ENCODE measurements at places on chromosomes 13 and 19.

- DNase-seq: no peak
Measured at GRCh38 chr13:36709136-36709890, 35.5 kb downstream of the SERTM1 start.

GRCh38 chr13:37475966-37476365 is 122.6 kb downstream of the POSTN start:
- no peak for DNase-seq

DNA sequence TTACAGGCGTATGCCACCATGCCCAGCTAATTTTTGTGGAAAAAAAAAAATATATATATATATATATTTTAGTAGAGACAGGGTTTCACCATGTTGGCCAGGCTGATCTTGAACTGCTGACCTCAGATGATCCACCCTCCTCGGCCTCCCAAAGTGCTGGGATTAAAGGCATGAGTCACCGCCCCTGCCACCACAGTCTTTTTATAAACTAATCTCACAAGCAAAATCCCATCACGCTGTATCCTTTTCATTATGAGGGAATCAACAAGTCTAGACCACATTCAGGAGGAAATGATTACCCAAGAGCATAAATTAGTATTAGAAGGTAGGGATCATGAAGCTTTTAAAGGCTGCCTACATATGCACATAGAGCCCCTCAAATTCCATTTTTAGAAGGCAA is 210.6 kb upstream of the NBEA start:
- DNase-seq: no peak

DNA sequence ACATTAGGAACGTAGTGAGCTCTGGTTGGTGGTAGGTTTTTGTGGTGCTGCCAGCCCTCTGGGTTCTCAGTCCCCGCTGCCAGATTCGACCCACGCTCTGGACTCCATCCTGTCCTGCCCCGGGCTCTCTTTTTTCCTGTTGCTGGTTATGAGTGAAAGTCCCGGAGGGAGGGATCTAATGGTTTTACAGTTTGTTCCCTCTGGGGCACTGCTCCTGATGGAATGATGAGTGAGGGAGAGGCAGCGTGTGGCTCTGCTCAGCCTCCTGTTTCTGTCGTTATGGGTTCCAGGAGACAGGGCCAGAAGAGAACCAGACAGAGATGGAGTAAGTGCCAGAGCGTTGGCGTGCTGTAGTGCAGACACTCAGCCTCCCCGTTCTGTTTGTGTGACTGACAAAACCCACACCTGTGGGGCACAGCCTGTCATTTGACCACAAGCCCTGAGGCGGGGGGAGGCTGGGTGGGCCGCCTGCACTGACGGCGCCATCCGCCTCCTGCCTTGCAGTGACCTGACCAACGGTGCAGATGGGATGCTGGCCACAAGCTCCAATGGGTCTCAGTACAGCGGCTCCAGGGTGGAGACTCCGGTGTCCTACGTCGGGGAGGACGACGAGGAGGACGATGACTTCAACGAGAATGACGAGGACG is 18.3 kb downstream of the ATP4B start:
- DNase-seq: no peak

DNA sequence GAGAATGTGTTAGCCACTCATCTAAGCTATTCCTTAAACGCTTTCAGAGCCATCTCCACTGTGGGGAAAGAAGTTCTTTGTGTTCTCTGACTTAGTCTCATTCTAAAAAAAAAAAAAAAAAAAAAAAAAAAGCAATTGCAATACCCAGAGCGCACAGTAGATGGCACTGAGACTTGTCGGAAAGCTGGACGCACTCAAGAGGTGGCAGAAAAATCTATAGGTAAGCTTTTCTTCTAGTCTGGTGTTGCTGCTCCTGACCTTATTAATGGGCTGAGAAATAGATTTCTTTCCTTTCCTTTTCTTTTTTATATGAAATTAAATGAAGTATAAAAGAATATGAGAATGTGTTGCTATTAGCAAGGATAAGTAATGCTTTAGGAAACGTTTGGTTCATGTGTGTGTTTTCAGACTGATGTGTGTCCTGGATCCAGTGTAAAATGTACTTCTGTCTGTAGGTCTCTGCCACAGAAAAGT is 4.7 kb upstream of the GJB2 start:
- no peak for DNase-seq

GRCh38 chr19:16210168-16210567 is 12.5 kb downstream of the AP1M1 start:
- no peak for DNase-seq

GRCh38 chr19:38245826-38246498 is 10.2 kb downstream of the PPP1R14A start:
- DNase-seq: no peak

DNA sequence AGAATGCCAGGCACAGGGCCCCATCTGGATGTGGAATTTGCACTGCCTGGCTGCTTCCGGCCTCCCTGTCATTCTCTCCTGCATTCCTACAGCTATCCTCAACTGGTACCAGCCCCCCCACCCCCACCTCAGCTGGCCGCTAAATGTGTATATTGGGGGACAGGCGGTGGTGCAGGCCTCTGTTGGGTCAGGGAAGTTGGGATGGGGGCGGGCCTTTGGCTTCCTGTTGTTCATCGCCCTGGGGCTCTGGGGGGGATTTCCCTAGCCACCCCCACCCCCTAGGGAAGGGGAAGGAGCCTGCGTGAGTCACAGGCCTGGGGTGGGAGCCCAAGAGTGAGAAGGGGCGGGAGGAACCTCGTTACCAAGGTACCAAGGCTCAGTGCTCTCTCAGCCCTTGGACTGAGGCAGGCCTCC is 10.6 kb downstream of the POU2F2 start:
- DNase-seq: no peak

GRCh38 chr19:32189956-32190706 is 155.3 kb upstream of the ZNF507 start:
- DNase-seq: no peak

- DNase-seq: no peak
Measured at GRCh38 chr19:14433554-14434501, 722 bp downstream of the PKN1 start.

DNA sequence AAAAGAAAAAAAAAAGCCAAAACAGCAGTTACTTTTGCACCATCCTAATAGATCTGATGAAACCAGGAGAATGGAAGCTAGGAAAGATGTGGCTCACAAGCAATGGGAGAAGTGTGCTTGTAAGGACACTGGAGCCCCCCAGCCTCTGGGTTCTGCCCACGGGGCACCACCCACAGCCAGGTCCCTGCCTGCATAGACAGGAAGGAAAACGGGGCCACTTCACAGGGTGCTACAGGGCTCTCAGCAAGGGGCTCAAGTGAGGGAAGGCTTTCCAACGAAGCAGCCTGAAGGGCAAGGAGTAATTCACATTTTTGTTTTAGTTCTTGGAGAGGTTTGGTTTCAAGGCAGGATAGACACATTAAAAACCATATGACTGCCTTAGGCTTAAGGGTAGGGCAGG is 42.7 kb downstream of the BRD4 start:
- no peak for DNase-seq

- DNase-seq: no peak
Measured at GRCh38 chr13:100988921-100989320, 314.3 kb upstream of the TMTC4 start.

DNA sequence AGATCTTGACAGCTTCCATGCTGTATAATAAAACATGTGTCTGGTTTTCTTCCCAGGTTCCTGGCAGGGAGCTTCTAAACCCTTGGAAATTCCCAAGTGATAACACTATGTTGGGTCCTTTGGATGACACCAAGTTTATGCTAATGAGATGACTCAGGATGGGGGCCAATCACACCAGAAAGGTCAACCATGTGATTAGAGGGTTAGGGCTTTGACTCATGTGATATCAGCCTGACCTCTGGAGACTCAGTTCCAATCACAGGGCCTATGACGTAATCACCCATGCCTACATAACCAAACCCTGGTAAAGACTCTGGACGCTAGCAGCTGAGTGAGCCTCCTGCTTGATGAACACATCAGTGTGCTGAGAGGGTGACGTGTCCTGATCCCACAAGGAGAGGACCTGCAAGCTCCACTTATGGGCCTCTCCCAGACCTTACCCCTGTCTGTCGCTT is 203.6 kb downstream of the DCLK1 start:
- no peak for DNase-seq

- no peak for DNase-seq
Measured at GRCh38 chr13:30726192-30726591, 9.2 kb upstream of the ALOX5AP start.

DNA sequence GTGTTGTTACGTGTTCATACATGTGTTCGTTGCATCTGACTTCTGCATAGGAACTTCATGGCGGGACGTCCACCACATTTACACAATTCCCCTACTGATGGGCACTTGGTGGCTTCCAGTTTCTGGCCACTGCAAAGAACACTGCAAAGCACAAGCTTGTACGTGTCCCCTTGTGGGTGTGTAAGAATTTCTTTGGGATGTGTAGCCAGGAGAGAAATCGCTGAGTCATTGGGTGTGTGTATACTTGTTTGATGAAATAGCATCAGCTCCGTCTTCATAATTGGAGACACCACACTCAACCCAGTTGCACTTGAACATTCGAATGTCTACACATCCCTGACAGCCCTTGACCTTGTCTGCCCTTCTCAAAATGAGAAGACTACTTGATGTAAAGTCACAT is 19.2 kb downstream of the KLK5 start:
- no peak for DNase-seq

GRCh38 chr19:10858204-10858828 is 10.1 kb downstream of the C19orf38 start:
- no peak for DNase-seq

DNA sequence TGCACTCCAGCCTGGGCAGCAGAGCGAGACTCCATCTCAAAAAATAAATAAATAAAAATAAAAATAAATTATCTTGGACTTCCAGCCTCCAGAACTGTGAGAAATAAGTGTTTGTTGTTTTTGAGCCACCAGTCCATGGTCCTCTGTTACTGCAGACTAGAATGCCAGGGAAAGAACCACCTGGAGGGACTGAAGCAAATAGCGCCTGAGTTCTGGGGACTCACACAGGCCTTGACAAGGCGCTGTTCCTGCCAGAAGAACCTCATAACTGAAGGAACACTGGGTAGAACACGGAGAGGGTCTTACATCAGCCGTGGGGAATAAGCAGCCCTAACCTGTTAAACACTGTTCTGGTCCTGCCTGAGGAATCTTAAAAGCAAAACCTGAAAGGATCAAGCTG is 8.4 kb upstream of the LENG8 start:
- DNase-seq: no peak

DNA sequence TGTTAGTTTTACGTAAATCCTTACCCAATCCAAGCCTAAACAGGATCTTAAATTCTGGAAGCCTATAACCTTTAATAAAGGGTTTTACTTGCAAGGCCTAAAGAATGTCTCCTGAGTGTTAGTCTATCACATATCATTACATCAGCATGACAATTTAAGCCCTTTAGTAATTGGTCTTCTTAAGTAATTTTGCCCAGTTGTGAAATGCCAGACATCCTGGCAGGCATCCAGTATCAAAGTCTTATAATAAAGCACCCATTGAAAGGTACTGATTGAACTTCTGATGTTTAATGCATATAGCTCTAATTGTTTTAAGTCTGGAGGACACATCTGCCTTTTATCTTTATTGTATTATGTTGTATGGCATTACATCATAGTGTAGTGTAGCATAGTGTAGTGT is 1078.9 kb downstream of the SLITRK1 start:
- no peak for DNase-seq

- no peak for DNase-seq
Measured at GRCh38 chr13:58018865-58019264, 387.3 kb downstream of the PCDH17 start.

- no peak for DNase-seq
Measured at GRCh38 chr13:90889906-90890834, 457.3 kb upstream of the MIR17HG start.

DNA sequence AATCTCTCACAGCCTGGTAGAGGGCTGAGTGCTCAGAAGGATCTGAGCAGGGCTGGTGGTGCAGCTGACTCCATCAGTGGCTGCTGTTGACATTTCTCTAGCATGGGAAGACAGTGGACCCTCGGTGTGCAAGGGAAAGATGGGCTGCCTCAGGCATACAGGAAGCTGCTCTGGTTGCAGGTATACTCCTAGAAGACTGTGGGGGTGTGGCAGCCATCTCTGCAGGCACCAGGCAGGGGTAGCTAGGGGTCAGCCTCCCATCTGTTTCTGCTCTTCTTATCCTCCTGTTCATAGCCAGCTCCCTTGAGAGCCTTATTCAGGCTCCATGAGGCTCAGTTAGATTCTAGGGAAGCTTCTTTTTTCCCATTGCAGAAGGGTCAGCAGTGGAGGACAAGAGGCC is 475.5 kb downstream of the TSHZ3 start:
- DNase-seq: no peak

GRCh38 chr13:43846496-43847158 is 32.9 kb downstream of the CCDC122 start:
- DNase-seq: no peak

All from esophagus squamous epithelium (tissue), 5 donors.